ENCODE measurements at places on chromosomes 11 and 22.

DNA sequence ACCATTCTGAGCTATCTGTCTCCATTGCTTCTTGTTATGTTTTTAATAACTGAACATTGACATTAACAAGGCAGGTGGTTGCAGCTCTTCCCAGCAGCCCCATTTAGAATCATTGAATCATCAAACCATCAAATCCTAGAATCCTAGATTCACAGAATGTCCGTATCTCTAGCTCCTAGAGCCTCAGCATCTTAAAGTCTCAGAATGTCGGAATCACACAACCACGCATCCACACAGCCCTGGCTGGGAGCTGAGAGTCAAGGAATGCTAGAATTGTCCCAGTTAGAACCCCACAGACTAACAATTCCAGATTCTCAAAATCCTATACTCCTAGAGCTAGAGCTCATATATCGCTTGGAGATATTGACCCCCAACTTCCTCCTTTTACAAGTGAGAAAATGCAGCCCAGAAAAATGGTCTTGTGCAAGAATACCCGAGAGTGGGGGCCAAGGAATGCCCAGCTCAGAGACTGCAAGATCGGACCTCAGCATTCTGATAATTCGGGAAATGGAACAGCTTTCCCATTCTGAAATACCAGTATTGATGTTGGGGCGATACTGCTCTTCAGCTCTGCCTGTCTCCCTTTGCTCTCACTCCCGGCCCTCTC, 38.8 kb downstream of the PDE2A start:
- DNase-seq: no peak

GRCh38 chr11:66218846-66219620, 49.4 kb upstream of the RAB1B start:
- peak; percentile 13 for DNase-seq

GRCh38 chr11:70233962-70234361, 30.9 kb downstream of the FADD start:
- no peak for DNase-seq

- peak; percentile 72 for DNase-seq
Observed at GRCh38 chr11:76208438-76209374, 2.4 kb upstream of the WNT11 start.

DNA sequence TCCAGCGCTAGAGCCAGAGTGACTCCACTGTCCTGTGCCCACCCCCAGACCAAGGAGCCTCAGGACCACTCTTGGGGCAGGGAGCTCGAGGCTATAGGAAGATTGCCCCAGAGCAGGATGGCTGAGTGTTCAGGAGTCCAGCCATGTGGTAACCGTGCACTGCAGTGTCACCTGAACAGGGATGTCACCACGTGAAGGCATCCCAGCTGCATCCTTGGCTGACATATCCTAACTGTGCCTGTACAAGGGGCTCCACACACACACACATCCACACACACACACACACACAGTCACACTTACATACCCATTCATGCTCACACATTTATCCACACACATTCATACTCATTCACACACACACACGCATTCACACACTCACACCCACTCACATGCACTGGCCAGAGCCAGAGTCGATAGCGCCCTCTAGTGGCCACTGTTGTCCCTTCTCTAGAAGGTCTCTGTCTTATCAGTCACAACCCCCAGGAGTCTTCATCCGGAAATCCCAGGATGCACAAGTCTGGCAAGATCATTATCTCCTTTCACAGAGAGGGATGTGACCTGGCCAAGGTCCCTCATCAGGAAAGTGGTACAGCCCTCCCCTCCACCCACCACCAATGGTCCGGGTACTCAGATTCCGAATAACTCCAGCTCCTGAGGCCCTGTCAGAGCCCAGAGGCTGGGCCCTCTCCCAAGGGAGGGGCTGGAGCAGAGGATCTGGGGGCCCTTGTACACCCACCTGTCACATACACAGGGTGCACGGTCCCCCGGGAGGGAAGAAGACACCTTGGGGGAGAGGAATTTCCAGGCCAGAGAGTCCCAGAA, 55.1 kb downstream of the IGLL5 start:
- DNase-seq: peak; percentile 53

DNA sequence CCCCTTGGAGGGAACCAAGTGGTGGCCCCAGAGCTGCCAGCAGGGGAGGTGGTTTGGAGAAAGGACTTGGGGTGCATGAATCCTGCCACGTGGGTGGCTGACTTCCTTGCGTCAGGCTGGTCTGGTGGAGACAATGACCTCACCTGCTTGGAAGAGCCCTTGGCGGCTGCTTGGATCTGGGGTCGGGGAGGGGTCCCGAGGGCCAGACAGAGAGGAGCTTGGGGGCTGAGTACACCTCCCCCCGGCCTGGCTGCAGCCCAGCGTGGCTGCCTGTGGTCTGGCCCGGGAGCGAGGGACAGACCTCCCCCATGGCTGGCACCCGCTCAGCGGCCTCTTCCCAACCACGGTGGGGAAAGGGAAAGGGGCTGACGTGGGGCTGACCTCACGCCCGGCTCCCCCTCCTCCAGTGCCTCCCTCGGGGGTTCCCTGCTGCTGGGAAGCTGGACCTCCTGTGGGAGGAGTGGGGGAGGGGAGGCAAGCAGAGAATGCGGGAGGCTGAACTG, 13.8 kb downstream of the LIF start:
- no peak for DNase-seq

- no peak for DNase-seq
Observed at GRCh38 chr11:117258576-117258975, 26.1 kb downstream of the RNF214 start.

DNA sequence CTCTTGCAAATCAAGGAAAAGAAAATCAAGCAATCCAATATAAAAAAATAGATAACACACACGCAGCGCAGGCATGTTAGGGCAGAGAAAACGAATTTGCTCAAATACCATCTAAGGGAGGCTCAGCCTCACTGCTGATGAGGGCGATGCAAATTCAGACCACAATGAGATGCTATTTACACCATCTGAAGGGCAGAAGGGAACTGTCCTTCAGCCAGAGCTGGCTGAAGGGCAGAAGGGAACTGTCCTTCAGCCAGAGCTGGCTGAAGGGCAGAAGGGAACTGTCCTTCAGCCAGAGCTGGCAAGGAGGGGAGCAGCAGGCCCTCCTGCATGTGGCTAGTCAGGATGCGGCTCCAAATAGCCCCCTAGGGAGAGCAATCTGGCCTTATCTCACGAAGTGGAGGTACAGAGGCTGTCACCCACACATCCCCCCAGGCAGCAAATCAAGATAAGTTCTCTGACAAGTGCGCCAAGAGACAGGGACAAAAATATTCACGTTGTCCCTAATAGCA, 7.6 kb upstream of the SLC39A13 start:
- no peak for DNase-seq

- DNase-seq: no peak
Observed at GRCh38 chr11:118238929-118239328, 13.2 kb downstream of the MPZL3 start.

GRCh38 chr22:20440637-20441591, 3.3 kb upstream of the SCARF2 start:
- DNase-seq: no peak

GRCh38 chr11:114396916-114397315, 3.4 kb downstream of the C11orf71 start:
- no peak for DNase-seq

DNA sequence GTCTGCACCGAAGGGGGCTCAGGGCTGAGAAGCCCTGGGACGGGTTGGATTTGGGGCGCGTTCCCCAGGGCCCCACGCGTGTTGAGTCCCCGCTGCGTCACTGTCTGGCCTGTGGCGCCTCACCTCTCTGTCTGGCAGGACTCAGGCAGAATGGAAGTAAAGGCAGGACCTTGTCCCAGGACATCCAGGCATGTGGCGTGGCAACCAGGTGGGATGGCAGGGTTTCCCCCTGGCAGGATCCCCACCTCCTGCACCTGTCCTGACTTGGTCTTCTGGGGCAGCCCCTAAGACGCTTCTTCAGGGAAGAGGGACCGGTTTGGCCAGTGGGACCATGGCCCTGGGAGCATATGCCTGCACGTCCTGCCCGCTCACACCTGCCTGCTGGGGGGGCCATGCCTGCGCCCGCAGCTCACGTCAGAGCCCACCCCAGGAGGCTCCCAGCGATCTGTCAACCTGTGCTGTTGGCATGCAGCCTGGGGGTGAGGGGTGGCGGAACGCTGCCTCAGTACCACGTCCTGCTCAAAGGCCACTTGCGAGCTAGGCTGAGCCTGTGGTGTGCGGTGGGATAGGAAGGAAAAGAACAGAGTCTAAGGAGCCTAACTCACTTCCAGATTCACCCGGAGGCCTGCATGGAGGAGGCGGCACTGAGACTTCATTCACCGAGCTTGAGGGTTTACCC, 72.7 kb downstream of the KCNQ1 start:
- peak; percentile 55 for DNase-seq
